ENCODE measurements at places on chromosomes 13 and 19. TPM values are rescaled to one million over a fixed set of nuclear protein-coding genes. Genes with fewer than 3 reads are reported as not detected.

The PSG2 gene
- not detected for total RNA-seq

The KLK10 gene
- 11.1 TPM for total RNA-seq

The HSD17B14 gene
- total RNA-seq = 65.6 TPM

The RPL21 gene
- 910 TPM for total RNA-seq

The RFPL4A gene
- not detected for total RNA-seq

GRCh38 chr13:41837629-41838028 is 123.3 kb downstream of the VWA8 start:
- no peaks in the 10 kb centered on the region for H3K27me3 ChIP-seq
- H3K27ac ChIP-seq = peak overlapping the region; percentile 76
- H3K4me3 ChIP-seq = no peak overlapping the region

GRCh38 chr19:29247872-29248271 is 34.9 kb upstream of the UQCRFS1 start:
- no peak for DNase-seq
- no peaks in the 10 kb centered on the region for H3K36me3 ChIP-seq
- no peaks in the 10 kb centered on the region for H3K27me3 ChIP-seq
- H3K4me1 ChIP-seq = peaks cover 4% of the 10 kb centered on the region
- no peak overlapping the region for H3K27ac ChIP-seq
- no peak overlapping the region for H3K4me3 ChIP-seq

DNA sequence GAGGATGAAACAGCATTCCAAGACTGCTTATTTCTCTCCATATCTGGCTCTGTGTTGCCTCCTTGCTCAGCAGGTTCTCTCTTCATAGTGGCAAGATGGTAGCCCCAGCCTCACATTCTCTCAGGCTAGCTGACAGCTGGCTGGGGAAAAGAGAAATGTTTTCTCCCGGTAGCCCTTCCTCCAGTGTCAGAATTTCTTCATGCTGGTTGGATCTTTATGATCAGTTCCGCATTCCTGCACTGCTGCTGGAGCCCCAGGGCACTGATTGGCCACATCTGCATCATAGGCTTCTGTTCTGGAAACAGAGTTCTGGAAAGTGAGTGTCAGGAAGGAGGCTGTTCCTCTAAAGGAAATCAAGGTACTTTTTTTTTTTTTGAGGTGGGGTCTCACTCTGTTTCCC is 24.6 kb downstream of the POP4 start:
- no peaks in the 10 kb centered on the region for H3K27me3 ChIP-seq
- H3K27ac ChIP-seq = no peak overlapping the region
- no peaks in the 10 kb centered on the region for H3K4me1 ChIP-seq

- H3K27me3 ChIP-seq = peaks cover 6% of the 10 kb centered on the region
- no peaks in the 10 kb centered on the region for H3K4me1 ChIP-seq
These were observed 19.7 kb upstream of the POP4 start for GRCh38 chr19:29586401-29586800.

- no peak overlapping the region for H3K4me3 ChIP-seq
- H3K4me1 ChIP-seq = peaks cover 5% of the 10 kb centered on the region
These were observed 102.1 kb upstream of the FNDC3A start for GRCh38 chr13:48873587-48873986.

- DNase-seq = no peak
- H3K27me3 ChIP-seq = no peaks in the 10 kb centered on the region
- H3K27ac ChIP-seq = no peak overlapping the region
- no peak overlapping the region for H3K4me3 ChIP-seq
- H3K36me3 ChIP-seq = no peaks in the 10 kb centered on the region
These were observed 61.6 kb upstream of the MED4 start for GRCh38 chr13:48156466-48156865.

DNA sequence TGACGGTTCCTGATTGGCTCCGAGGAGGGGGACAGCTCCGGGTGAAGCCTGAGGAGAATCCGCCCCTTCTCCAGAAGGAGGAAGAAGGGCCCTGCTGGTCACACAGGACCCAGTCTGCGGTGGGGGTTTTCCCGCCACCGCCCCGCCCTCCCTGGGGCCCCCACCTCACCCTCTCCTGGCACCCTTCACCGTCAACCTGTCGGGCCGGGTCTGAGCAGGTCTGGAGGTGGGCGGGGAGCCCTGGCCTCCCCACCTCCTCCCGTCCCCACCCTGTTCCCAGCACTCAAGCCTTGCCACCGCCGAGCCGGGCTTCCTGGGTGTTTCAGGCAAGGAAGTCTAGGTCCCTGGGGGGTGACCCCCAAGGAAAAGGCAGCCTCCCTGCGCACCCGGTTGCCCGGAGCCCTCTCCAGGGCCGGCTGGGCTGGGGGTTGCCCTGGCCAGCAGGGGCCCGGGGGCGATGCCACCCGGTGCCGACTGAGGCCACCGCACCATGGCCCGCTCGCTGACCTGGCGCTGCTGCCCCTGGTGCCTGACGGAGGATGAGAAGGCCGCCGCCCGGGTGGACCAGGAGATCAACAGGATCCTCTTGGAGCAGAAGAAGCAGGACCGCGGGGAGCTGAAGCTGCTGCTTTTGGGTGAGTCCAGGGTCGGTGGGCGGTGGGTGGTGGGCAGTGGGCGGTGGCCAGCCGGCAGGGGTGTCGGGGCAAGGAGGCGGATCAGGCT is at the start of gene GNA15:
Gene GNA15 (plus strand): TSS at position 73 of the 723 bp plus-strand sequence. CDS start 418 bp downstream, at position 491.
- no peaks in the 10 kb centered on the region for H3K36me3 ChIP-seq
- peaks cover 7% of the 10 kb centered on the region for H3K4me1 ChIP-seq
- DNase-seq = no peak

- no peaks in the 10 kb centered on the region for H3K4me1 ChIP-seq
- no peak overlapping the region for H3K4me3 ChIP-seq
- H3K27ac ChIP-seq = no peak overlapping the region
- no peaks in the 10 kb centered on the region for H3K36me3 ChIP-seq
- H3K27me3 ChIP-seq = peaks cover 3% of the 10 kb centered on the region
These were observed 451.2 kb downstream of the DCT start for GRCh38 chr13:94028234-94028633.

DNA sequence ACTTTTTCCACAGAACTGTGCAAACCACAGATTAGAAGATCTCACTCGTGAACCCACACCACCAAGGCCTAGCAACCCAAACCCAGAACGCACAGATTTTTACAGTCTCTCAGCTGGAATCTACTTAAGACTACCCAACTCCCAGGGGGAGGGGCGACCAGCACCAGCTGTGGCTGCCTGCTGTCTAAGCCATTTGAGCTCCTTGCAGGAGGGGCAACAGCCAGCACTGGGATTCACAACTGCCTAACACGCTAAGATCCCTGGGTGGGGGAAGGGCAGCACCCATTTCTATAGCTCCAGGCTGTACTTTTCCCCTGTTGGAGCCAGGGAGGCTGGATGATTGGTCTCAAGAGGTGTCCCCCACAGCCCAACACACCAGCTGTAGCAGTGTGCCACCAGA is 368.8 kb downstream of the SUCLA2 start:
- H3K27me3 ChIP-seq = peaks cover 3% of the 10 kb centered on the region
- H3K4me1 ChIP-seq = no peaks in the 10 kb centered on the region
- no peak overlapping the region for H3K4me3 ChIP-seq
- H3K36me3 ChIP-seq = no peaks in the 10 kb centered on the region
- no peak for DNase-seq

- H3K27me3 ChIP-seq = no peaks in the 10 kb centered on the region
- no peaks in the 10 kb centered on the region for H3K36me3 ChIP-seq
- H3K4me3 ChIP-seq = no peak overlapping the region
- H3K27ac ChIP-seq = no peak overlapping the region
- no peaks in the 10 kb centered on the region for H3K4me1 ChIP-seq
These were observed 3.8 kb downstream of the CD22 start for GRCh38 chr19:35332817-35333216.
